ENCODE measurements at places on chromosomes 5 and 9.

DNA sequence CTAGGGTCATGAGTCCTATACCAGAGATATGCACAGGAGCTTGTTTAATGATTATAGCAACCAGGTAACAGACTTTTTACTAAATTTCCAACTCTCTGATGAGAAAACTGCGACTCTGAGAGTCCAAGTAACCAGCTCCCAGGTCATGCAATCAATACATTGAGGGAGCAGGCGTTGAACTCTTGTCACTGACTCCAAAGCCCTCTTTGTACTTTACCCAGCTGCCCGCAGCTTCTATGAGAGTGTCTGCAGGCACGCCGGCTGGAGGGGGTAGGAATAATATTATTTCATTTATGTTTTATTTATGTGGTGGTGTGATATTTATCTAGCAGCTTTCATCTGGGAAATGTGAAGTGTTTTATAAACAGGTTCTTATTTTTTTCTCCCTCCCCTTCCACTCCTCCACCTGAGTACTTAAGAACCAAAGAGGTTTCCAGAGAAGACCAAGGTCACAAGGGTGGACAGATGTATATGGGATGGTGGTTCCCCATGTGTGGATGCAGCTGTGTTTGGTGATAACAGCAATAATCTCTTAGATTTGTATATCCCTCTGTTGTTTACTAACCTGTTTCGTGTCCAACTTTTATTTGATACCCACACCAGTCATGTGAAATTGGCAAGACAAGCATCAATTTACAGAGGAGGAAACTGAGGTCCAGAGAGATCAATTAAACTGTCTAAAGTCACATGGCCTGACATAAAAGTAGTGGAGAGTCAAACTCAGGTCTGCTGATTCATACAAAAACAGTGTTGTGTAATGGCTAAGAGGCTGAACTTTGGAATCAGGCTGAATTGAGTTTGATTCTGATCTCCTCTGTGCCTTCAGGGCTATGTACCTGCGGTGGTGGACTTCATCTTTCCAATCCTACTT is 140.2 kb upstream of the TRIM32 start:
- DNase-seq, result peak; percentile 33

- no peak for DNase-seq
These were observed 12.7 kb downstream of the UBAC1 start for GRCh38 chr9:135948446-135948845.

DNA sequence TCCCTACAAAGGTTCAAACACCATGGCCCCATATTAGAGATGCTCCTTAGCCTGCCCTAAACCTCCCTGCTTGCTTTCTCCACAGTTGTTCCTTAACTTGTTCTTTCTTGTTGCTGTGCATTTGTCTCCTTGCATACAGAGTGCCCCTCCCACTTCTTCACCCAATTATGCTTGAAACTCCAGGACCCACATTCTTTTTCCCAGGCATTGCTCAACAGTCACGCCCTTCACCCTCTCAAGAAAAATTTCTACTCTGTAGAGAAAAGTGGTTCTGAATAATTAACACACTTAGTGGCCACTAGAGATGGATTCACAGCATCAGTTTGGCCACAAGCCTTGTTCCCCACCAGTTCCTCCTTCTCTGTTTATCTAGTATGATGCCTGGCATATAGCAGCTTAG is 57.7 kb downstream of the NREP start:
- no peak for DNase-seq

- DNase-seq, result no peak
These were observed 310.1 kb downstream of the ADAMTS6 start for GRCh38 chr5:65171645-65172044.

DNA sequence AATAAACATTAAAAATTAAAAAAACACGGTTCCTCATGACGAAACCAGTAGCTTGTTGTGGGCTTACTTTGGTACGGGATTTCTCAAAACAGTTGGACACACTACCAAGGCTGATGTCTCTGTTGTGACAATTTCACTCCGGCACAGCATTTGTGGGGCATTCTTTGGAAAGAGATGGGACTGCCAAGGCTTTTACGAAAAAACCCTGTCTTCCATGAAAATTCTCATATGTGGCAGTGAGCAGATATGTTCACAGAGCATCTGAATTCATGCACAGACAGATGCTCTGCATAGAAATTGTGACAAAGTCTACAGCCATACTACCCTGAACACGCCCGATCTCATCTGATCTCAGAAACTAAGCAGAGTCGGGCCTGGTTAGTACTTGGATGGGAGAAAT is 17.8 kb upstream of the SHROOM1 start:
- no peak for DNase-seq

Data from M059J (cell line).